ENCODE measurements at places on chromosomes 3 and 15.

DNA sequence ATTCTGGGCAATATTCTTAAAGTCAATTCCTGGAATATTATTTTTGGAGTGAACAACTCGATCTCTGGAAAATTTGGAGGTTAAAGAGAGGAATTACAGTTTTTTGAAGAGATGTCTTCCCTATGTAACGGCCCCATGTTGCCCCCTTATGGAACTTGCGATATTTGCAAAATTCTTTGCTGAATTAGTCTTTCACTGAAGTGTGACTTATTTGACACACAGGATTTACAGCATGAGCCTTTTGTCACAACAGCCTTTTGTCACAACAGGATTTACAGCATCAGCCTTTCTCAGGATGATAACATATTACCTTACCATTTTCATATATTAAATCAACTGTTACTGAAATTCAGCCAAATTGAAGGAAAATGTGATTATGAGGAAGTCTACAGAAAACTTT, 37.8 kb upstream of the SPTSSB start:
- DNase-seq, result peak; percentile 43

- no peak for DNase-seq
These were observed 35.3 kb downstream of the MOBP start for GRCh38 chr3:39502838-39503145.

DNA sequence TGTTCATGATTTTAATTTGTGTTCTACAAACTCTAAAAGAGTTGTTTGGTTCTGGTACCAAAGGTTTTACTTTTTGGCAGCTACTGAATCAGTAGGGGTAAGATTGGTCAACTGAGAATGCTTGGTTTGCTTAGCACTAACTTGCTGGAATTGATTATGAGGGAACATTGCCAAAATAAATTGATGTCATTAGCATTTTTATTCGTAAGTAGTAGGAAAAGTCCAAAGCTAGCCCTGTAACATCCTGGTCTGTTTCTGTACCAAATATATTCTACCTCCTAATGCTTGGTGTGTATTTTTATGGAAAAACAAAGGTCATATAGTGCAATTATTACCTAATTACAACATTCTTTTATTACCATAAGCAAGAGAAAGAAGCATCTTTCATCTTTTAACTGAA, 35.9 kb upstream of the KPNA4 start:
- no peak for DNase-seq

GRCh38 chr3:156741935-156742334, 67.5 kb downstream of the TIPARP start:
- no peak for DNase-seq

DNA sequence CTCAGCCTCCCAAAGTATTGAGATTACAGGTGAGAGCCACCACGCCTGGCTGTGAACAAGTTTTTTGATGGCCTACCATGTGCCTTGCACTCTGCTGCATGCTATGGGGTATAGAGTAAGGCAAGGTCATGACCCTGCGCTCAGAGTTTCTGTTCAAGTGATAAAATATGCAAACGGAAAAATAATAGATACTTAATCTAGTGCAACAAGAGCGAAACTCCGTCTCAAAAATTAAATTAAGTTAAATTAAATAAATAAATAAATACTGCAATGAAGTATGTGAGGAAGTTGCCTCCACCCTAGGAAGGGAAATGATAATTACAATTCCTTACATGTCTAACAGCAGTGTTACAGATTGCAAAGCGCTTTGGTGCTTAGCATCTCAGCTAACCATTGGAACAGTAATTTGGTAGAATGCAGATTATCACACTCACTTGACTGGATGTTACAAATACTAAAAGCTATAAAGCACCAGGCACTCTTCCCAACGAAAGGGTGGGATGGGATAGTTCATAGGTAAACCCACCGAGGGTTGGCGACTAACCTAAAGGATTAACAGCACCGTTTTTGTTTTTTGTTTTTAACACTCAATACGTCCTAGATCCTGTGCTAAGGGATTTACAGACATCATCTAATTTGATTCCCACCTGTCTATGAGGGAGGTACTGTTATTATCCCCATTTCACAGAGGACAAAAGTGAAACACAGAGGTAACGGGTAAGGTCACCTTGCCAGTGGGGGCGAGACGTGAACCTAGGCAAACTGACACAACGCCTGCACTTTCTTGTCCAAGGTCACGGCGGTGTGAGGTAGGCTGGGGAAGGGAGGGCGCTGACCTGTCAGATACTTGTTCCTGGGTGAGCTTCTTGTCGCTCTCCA, 793 bp upstream of the FANCD2 start:
- no peak for DNase-seq

GRCh38 chr3:30764281-30764680, 130.2 kb downstream of the GADL1 start:
- DNase-seq, result no peak

- no peak for DNase-seq
These were observed 6.3 kb upstream of the MUC20 start for GRCh38 chr3:195714380-195715011.

DNA sequence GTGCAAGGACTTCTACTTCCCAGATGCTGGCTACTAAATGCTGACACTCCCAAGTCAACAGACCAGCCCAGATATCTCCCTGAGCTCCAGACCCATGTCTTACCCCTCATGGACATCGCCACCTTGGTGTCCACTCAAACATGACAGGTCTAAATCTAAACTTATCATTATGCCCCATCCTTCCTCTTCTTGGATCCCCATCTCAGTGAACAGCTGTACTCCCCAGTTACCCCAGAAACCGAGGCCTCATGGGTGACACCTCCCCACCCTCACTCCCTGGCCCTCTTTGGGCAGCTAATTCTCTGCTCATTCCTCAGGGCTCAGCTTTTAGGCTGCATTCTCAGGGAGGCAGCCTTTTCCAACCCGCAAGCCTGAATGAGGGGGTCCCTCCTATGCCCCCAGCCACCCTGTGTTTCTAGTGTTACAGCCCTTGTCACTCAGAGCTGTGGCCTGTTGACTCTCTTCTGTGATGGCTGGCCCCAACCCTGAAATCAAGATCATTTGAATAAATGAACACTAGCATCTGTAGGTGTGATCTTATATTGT, 5.4 kb downstream of the EHD4 start:
- no peak for DNase-seq

GRCh38 chr3:62319570-62320243, 53.6 kb downstream of the FEZF2 start:
- DNase-seq, result no peak

GRCh38 chr3:142987707-142988106, 13.7 kb upstream of the U2SURP start:
- peak; percentile 91 for DNase-seq

DNA sequence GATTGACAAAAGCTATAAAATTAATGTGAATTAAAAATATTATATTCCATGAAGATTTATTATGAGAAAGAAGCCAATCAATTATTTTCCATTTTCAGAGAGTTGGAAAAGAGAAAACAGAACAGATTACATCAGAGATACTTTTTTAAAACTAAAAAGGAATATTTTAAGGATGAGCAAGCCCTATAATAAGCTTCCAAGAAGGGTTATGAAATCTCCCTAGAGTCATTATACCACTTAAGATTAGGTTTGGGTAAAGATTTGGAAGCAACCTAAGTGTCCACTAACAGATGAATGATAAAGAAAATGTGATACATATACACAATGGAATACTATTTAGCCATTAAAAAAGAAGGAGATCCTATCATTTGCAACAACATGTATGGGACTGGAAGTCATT, 51.6 kb upstream of the FSIP1 start:
- DNase-seq, result peak; percentile 76

- peak; percentile 55 for DNase-seq
These were observed 76.2 kb downstream of the LARS2 start for GRCh38 chr3:45464336-45465170.

- no peak for DNase-seq
These were observed 45.2 kb downstream of the CNTN6 start for GRCh38 chr3:1138036-1138435.

- DNase-seq, result no peak
These were observed 245.3 kb downstream of the ZNF621 start for GRCh38 chr3:40770061-40770460.

- DNase-seq, result no peak
These were observed 302.8 kb upstream of the MDFIC2 start for GRCh38 chr3:70615286-70615685.

DNA sequence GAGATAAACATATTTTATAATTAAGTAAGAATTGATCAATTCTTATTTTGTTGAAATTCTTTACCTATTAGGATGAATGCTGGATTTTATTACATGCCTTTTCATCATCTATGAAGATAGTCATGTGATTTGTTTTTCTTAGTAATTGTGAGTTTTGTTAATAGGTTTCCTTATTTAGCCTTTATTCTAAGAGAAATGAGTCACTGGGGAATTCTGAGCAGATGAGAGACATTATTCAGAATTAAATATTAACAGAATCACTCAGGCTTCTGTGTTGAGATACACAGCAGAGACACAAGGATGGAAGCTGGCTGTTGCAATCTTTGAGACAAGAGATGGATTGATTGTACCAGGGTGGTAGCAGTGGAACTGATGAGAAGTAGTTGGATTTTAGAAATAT, 7.4 kb upstream of the ANO10 start:
- no peak for DNase-seq

GRCh38 chr3:13518516-13518953, 30.4 kb upstream of the FBLN2 start:
- DNase-seq, result no peak

- peak; percentile 47 for DNase-seq
These were observed 63.3 kb downstream of the AQP9 start for GRCh38 chr15:58201516-58201915.

DNA sequence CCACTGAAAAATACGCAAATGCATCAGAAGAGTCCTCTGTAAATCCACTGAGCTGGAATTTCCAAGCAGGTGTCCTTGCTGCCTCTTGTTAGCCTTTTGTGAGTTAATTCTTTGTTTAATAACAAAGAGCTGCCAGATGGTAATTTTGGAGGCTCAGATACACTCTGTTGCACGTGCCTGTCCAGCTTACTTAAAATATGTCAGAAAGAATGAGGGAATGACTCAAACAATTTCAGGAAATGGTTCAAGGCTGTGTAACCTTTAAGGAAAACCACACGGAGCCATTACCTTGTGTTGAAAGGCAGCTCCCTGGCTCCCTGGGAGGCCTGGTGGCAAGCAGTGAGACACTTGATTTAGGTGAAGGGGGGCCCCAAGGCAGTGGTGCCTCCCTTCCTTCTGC, 302.2 kb upstream of the CTDSPL start:
- peak; percentile 1 for DNase-seq

- peak; percentile 11 for DNase-seq
These were observed 60.7 kb upstream of the GOLGA6B start for GRCh38 chr15:72593838-72594237.

DNA sequence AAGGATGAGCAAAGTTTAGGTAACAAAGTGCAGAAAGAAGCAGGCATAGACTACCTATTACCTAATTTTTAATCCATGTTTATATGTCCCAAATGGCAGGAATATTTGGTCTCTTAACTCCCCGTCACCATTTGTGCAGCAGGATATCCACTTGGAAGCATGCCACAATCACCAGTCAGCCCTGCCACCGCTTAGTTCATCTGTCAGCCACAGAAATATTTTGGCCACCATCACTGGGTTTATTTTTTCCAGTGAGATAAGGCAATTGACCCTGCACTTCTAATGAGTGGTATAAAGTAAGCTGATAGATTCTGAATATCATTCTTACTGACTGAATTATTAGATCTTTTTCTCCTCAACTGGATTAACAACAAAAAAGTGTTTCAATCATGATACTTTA, 152.9 kb upstream of the SOX2 start:
- no peak for DNase-seq

- no peak for DNase-seq
These were observed 101.7 kb downstream of the PPP2R3A start for GRCh38 chr3:136067211-136067610.

DNA sequence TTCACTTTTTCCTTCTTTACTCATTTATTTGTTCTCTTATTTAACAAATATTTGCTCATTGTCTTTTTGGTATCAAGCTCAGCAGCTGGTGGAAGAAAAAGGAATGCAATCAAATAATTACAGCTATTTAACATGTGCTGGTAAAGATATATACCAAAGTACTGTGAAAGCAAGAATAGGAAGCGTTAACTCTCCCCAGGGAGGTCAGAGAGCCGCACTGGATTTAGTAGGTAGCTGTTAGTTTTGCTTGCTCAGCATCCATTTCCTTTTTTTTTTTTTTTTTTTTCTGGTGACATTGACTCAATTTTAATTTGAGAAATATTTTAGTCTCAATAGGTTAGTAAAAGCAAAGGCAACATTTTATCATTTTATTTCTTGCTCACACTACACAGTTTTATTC, 308.5 kb upstream of the MDFIC2 start:
- DNase-seq, result no peak

Measured in iris pigment epithelial cell (primary cell).